SK-MEL-5 (cell line): ENCODE measurements at places on chromosomes 1 and 21.

GRCh38 chr1:238153253-238153652, 262.5 kb upstream of the ZP4 start:
- no peak for DNase-seq

GRCh38 chr1:42737257-42737656, 2.8 kb downstream of the CLDN19 start:
- DNase-seq = no peak

DNA sequence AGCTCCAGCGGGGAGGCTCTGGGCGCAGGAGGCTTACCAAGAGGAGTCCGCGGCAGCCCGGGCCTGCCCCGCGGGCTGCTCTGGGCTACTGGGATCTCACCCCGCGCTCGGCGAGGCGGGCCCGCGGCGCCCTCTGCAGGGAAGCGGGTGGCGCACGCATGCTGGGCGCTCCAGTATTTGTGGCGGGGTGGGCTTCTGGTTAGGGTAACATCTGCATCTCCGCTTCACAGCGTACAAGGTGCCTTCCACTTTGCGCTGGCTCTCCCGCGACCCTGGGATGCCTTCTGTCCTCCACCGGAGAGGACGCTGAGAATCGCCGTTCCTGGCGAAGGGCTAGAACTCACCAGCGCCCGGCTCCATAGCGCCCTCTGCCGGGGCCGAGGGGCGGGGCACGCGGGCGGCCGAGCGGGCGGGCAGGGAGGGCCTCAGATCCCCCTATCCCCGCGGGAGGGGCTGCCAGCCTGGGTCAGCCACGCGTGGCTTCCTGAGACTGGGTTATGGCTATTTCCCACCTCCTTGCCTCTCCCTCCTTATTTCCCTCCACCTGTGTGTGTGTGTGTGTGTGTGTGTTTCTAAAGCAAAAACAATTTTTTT, 46.6 kb upstream of the CTBS start:
- peak; percentile 72 for DNase-seq

DNA sequence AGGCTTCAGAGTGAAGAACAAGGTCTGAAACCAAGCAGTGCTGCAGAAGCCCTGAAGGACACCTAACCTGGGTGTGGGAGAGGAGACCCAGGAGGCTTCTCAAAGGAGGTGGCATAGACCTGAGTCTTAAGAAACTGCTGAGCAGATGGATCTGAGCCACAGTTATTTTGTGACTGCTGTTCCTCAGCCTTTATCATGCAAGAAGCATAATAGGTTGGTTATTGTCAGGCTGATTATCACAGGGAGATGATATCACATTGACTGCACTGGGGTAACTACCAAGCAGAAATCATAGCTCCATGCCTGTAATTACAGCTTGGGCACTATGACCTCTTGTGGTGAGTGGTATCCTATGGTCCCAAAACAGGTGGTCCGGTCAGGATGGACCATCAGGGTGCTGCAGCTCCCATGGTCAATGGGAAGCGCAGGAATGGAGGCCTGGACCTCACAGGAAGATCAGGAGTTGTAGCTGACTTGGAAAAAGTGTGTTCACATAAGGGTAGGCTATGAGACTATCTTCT, 11.5 kb upstream of the ATP2B4 start:
- DNase-seq = no peak

DNA sequence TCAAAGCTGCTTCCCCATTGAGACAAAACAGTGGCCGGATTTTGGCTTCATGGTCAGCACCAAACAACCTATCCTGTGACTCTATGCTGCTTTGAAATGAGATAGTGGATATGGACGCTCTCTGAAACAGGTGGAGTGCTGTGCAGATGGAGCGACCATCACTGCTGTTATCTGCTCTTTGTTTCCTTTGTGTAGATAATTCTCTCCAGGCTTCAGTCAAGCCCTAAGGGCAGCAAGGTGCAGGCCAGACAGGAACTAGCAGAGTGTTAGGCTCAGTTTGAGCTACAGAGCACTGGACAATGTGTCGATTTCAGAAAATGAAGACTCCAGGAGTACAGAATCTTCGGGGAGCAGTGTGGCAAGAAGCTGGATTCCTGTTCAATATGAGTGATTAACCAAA, 4.8 kb upstream of the IRF6 start:
- DNase-seq = no peak

DNA sequence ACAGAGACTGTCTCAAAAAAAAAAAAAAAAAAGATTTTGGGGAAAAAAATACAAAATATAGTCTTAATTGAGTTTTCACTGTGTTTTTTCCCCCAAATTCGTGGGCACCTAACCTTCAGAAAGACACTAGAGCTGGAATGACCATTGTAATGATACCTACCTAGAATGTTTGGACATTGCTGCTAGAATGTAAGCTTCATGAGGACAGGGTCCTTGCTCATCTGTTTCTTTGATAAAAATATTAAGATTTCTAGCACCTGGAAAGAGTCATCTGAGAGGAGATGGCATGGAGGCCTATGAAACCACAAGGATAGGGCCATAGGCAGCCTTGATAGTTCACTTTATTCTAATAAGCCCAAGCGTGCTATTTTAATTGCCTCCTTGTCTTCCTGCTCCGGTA, 6.5 kb downstream of the LRRC8D start:
- no peak for DNase-seq

DNA sequence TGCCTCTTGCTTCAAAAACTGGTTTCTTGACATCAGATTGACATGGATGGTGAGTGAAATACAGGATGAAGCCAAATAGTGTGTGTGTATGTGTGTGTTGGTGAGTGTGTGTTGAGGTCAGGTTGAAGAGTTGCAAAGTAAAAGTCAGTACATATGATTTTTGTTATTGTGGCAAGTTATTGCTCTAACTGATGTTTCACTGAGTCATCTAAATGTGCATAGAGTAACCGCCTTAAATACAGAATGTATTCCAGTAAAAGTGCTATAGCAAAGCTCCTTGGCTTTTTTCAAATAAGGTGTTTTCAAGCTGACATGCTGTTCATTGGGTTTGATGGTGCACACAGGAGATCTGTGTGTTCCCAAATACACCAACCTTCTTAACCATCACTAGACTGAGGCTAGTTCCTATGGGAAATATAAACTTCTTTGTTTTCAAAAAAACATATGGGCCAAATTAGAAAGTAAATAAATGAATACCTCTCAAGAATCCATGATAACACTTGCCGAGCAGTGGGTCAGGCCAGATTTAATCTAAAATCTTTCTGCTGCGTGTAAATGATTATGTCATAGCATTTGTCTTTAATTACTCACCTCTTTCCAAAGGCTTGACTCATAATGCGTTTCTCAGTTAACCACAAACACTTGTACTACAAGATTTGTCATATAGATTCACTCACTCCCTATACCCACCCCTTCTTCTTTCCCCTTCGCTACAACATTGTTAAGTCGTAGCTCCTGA, 151.1 kb downstream of the LYPLAL1 start:
- DNase-seq = no peak

- no peak for DNase-seq
Measured at GRCh38 chr1:175628548-175629317, 114.7 kb downstream of the TNR start.

- DNase-seq = no peak
Measured at GRCh38 chr21:25994758-25995163, 175.8 kb downstream of the APP start.

- DNase-seq = no peak
Measured at GRCh38 chr1:95584315-95584714, 350.3 kb downstream of the RWDD3 start.

GRCh38 chr1:213686983-213687382, 300.8 kb upstream of the PROX1 start:
- DNase-seq = peak; percentile 84

GRCh38 chr1:40317394-40318074, 448 bp upstream of the COL9A2 start:
- no peak for DNase-seq

- DNase-seq = peak; percentile 22
Measured at GRCh38 chr1:147072482-147073432, 99.5 kb downstream of the PRKAB2 start.
